ENCODE measurements at places on chromosomes 11 and 22.
A peak's percentile ranks its signal among the peaks of the same experiment; 100 is the strongest.

GRCh38 chr22:19805821-19806212, 45.2 kb downstream of the TBX1 start:
- DNase-seq: no peak

DNA sequence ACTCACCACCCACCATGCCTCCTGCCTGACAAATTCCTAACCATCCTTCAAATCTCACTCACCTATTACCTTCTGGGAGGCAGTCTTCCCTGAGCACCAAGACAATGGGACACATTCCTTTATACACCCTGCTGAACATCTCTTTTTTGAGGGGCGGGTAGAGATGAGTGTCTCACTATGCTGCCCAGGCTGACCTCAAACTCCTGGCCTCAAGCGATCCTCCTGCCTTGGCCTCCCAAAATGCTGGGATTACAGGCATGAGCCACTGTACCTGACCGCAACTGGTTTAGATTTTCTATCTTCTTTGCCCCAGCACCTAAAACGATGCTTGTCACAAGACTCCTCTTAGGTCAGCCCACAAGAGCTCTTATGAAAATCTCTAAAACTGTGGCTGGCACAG, 7.1 kb downstream of the TIMM10 start:
- no peak for DNase-seq

- peak; percentile 47 for DNase-seq
Observed at GRCh38 chr22:36873614-36874308, 13.0 kb downstream of the NCF4 start.

- no peak for DNase-seq
Observed at GRCh38 chr22:36918586-36919284, 5.3 kb downstream of the CSF2RB start.

DNA sequence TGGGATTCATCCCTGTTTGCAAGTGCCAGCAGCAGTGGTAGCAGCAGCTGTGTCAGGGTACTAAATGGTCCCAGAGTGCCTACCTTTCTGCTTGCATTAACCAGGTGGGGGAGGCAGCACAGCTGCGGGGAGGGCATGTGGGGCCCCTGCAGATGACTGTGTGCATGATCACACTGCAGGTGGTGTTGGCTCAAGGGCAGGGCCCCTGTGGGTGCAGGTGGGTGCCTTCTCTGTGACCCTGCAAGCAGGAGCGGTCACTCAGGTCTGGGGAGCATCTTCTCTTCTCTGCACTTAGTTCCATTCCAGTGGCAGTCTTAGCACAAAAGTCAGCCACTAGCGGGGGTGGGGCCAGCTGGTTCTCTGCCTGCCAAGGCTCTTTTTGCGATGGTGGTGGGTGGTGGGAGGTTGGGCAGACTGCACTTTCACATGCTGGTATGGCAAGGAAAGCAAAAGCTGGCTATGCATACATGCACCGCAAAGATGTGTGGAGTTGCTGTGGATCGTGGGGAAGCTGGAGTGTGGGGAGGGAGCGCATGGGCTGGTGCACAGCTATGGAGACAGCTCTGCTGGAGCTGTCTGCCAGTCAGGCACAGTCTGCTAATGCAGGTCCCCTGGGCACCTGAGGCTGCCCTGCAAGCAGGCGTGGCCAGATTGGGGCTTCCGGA, 157.1 kb downstream of the DYNC2H1 start:
- DNase-seq: no peak

DNA sequence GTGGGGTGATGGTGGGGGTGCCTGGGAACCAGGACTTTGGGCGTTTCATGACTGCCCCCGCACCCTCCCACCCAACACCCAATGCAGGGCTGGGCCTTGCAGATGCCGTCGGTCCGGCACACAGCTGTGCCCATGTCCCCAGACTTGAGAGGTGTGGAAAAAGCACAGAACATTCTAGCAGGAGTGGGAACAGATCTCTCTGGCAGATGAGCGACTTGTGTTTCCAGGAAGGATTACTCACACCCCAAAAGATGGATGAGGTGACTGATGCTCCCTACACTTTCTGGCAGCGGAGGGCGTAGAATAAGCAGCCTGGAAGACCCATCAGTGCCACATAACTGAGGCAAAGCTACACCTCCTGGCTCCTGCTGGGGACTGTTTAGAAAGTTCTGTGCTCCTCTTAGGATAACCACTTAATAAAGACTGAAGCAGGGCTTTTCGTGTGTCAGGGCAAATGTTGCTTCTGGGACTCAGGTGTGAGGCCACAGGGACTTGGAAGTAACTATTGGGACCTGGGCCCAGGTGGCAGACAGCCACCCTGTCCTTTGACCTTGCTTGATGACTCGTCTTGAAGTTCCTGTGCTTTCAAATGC, 24.2 kb downstream of the FBLN1 start:
- no peak for DNase-seq

- no peak for DNase-seq
Observed at GRCh38 chr11:115698243-115698642, 194.0 kb upstream of the CADM1 start.

- no peak for DNase-seq
Observed at GRCh38 chr22:22208652-22209051, 35.9 kb upstream of the VPREB1 start.

DNA sequence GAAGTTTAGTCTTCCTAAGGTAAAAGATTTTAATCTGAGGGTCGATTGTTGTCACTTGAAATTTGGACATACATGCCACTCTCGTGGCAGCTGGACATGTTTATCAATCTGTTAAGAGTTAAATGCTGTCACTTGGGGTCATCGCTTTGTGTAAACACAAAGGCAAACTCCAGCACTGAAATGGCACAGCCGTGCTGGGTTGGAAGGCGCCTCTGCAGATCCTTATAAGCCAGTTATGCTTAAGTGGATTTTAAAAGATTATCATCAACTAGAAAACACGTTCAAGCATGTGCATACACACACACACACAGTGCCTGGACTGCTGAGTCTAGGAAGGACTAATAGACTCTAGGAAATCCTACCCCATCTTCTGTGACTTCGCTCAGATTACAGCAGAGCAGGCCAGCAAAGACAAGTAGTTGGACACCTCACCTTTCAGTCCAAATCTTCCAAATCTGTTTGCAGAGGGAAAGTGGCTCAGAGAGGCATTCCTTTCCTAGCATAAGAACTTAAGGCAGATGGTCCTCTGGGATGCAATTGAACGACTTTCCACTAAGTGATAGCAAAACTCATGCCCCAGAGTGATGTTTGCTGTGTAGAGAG, 83.7 kb downstream of the CACNG2 start:
- DNase-seq: no peak

DNA sequence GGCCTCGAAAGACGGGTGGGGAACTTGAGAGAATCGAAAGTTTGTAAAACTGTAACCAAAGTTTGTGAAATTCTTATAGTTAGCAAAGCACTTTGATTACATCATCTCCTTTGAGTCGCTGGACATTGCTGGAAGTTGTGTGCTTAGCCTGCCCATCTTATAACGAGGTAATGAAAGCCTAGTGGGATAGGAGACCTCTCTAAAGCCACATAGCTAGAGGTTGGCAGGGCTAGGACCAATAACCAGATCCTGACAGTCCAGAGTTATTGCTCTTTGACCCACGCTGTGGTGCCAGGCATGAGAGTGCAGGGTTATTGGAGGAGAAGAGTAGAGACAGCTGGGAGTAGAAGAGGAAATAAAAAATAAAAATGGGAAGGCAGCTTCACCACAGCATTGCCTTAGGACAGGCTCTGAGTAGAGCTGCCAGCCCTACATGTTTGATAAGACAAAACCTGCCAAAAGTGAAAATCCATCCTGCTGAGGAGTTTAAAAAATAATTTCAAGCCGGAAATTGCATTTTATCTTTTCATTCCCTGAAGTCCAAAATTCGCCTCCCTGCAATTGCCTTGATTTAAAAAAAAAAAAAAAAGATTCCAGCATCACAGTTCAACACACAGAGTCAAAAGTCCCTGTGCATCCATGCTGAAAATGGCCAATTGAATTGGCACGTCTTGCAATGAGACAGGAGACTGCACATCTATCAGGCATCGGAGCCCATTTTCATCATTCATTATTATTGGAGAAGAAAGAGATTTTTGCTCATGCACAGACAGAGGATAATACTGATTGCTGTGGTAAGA, 225.5 kb upstream of the POU2AF2 start:
- no peak for DNase-seq

DNA sequence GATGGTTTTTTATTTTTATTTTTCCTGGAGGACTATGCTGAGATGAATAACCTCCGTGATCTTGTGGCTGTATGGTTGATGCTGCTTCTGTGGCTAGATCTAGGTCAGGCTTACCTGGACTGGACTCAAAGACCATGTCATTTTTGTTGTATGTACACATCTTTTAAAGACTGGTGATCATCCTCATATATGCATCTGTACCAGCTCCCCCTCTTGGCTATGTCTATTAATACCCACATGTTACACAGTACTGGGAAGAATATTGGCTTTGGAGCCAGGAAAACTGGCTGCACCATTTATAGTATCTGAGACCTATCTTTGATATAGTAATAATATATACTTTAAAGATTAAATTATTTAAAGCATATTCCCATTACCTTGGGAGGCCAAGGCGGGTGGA, 18.4 kb upstream of the PITPNB start:
- DNase-seq: no peak

DNA sequence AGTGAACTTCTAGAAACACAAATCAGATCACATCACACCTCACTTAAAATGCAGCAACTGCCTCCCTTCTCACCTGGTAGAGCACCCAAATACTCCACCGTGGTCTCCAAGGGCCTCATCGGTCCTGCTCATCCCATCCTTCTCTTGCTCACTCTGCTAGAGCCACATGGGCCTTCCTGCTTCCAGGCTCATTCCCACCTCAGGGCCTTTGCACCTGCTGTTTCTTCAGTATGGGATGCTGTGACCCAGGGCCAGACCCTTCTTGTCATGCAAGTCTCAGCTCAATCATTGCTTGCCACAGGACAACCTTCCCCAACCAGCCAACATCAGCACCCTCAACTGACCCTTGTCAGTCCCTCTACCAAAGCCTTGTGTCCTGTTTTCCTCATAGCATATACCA, 124.9 kb downstream of the GALNT18 start:
- DNase-seq: no peak

GRCh38 chr11:92393218-92393617, 168.6 kb downstream of the FAT3 start:
- no peak for DNase-seq

DNA sequence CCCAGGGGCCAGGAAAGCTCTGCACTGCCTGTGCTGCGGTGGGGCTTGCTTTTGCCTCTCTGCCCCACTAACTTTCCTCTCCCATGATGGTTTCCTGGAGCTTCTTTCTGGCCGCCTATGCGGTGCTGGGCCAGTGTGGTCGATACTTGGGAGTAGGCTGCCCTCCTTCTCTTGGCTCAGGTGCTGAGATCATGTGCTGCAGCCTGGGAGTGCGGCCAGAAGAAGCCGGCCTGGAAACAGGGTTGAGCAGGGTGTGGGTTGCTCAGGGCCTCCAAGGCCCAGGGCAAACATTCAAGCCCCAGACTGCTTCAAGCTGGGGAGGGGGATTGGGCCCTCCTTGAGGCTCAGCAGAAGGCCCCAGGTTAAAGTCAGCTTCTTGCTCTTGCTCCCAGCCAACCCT, 125.0 kb downstream of the NTM start:
- no peak for DNase-seq

DNA sequence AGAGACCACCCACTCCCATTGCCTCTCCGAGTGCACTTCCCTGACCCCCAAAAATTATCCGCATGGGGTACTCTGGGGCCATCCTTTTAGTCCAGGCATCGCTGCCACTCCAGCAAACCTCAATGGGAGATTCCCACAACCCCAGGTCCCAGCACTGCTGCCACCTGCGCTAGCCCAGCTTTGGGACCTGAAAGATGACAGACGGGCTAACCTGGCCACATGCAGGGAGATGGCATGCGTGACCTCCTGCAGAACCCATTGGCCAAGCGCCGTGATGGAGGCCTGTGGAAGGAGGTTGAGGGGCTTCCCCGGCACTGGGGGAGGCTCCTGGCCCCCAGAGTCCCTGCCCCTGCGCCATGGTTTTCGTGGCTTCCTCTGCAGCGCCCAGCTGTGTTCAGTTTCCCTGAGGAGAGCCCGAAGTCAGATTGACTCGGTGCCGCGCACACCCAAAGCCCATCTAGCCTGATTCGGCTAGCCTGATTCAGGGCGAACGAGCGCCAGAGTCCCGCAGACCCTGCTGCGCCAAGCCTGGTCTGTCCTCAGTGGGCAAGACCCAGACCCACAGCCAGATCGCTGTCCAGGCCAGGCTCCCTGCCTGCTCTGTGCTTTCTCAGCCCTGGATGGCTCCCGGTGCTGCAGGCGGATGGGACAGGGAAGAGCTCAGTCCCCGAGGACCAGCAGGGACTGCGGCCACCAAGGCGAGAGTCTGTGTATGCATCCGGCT, 751 bp upstream of the WNT7B start:
- DNase-seq: no peak

DNA sequence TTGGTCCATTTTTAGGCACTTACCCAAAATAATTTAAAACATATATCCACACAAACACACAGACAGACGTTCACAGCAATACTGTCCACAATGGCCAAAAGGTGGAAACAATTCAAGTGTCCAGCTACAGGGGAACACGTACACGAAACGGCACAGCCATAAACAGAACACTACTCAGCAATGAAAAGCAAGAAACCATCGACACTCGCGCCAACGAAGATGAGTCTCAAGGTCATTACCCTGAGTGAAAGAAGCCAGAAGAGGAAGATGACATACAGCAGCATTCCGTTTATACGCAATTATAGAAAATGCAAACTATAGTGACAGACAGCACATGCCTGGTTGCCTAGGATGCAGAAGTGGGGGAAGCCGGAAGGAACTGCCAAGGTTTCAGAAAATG, 13.4 kb upstream of the COMT start:
- DNase-seq: no peak

DNA sequence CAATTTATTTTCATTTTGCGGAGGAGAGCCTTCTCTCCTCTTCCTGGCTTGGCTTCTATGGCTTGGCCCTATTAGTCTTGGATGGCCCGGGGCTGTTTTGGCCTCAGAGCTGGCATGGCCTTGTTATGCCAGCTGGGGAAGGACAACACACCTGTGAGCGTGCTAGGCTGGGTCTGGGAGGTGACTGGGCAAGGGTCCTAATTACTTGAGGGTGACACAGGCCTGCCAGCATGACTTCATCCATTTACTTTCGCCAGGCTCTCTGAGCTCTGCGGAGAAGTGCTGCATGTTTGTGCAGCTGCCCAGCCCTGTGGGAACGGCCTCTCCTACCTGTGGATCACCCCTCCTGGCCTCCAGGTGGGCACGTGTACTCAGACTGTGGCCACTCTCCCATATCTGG, 153.6 kb downstream of the SNX19 start:
- DNase-seq: no peak

- DNase-seq: no peak
Observed at GRCh38 chr11:44842220-44842619, 108.5 kb downstream of the TP53I11 start.

GRCh38 chr22:47301820-47302475, 539.5 kb downstream of the TBC1D22A start:
- DNase-seq: peak; percentile 13

Measured in liver (tissue), 10 donors.